ENCODE measurements at places on chromosomes 3 and 15.

- DNase-seq, result no peak
Measured at GRCh38 chr3:171356251-171356650, 104.0 kb downstream of the TNIK start.

- DNase-seq, result peak; percentile 15
Measured at GRCh38 chr3:16337856-16338540, 73.0 kb downstream of the OXNAD1 start.

- no peak for DNase-seq
Measured at GRCh38 chr3:96958856-96959255, 144.5 kb downstream of the EPHA6 start.

DNA sequence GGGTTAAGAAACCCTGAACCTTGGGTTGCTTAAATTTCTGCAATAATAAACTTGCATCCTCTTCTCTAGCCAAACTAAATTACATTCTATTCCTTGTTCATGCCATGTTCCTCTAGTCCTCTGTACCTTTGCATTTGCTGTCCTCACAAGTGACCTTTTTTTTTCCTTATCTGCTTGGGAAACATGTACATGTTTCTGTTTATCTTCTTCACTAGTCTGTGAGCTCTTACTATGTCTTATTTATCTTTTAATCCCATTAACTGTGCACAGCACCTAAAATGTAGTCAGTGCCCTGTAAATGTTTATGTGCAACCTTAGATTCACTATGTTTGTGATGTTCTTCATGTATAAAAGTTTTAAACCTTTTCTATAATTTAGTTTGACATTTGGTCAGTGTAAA lies 61.9 kb downstream of the REC114 start:
- DNase-seq, result no peak

DNA sequence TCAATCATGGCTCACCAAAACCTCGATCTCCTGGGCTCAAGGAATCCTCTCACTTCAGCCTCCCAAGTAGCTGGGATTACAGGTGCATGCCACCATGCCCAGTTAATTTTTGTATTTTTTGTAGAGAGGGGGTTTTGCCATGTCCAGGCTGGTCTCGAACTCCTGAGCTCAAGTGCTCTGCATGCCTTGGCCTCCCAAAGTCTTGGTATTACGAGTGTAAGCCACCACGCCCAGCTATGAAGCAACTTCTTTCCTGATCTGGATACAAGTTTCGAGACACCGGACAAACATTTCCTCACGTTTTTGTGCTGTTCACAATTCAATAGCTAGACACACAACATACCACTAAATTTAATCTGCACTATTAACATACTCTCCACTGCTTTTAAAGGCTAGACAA lies 3.4 kb upstream of the SYNM start:
- DNase-seq, result no peak

DNA sequence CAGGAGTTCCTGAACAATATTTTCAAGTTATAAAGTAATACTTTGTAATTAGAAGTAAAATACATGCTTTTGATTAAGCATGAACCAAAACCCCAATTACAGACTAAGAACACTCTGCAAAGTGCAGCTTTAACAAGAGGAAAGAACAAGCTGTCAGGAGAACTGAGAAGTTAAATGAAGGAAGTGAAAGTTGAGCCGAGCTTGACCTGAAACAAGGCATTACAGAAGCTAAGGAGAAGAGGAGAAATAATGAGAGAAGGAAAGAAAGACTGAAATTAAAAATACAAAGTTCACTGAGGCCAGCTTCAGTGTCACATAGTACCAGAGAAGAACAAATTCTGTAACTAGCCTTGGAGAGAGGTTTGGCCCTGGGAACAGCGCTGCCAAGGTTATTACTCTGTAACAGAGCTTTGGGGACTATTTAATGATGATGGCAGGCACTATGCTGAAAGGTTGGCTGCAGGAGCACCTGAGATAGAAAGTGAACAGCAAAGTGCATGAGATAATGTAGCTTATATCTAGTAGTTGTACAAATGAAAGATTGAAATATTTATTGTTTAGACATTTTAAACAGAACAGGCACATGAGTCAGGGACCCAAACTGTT lies 241.9 kb upstream of the PEX5L start:
- DNase-seq, result no peak

DNA sequence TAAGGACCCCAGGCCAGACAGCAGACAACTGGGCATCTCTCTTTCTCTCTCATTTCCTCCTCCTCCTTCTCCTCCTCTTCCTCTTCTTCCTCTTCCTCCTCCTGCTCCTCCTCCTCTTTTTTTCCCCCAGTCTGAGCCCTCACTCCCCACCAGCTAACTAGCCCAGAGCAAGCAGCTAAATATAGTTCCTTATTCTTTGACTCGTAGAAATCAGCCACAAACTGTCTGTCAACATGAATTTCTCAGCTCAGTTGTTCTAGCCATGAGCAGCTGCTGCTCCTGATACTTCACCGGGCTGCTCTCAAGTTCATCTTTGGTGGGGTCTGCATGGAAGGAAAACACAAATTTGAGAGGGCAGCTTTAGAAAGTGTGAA lies 19.2 kb upstream of the LOXL1 start:
- DNase-seq, result no peak

GRCh38 chr15:60548101-60548500 lies 69.2 kb upstream of the ICE2 start:
- DNase-seq, result no peak

- no peak for DNase-seq
Measured at GRCh38 chr15:96328181-96328876, 2.2 kb upstream of the NR2F2 start.

DNA sequence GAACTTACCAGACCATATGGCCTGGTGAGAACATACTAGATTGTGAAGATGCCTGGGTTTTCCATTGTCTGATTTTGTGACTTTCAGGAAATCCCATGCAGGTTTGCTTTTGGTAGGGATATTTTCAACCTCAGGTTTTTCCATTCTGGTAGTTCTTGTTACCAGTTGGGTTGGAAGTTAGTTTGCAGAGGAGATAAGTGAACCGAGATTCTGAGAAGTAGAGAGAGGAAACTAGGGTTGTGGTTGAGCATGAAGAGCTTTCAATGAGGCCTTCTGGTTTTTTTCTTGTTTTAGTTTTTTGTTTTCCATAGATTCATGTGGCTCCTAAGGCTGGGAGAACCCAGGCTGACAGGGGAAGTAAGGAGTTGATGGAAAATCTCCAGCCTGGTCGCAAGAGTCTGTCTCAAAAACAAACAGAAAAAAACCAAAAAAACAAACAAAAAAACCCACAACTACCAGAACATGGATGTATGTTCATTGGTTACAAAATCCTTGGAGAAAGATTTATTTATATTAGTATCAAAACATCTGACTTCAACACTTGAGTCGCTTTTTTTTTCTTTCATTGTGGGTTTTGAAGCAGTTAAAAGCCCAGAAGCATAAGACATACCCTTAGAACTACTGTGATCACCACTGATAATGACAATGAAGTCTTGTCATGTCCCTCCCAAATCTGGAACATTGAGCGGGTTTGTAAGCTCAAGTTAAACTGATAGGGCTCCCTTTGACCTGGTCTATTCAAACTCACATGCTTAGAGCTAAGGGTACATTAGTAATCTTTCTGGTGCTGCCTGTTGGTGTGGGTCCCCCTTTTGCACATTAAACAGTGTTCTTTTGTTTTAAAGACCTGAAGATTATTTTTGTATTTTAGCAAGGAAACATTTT lies 3.2 kb downstream of the GPR171 start:
- no peak for DNase-seq

- no peak for DNase-seq
Measured at GRCh38 chr3:160409812-160410610, 10.6 kb downstream of the SMC4 start.

GRCh38 chr15:64850778-64851502 lies 9.2 kb downstream of the PLEKHO2 start:
- DNase-seq, result no peak

GRCh38 chr15:90497376-90497775 lies 32.3 kb upstream of the CRTC3 start:
- no peak for DNase-seq

- DNase-seq, result no peak
Measured at GRCh38 chr3:186577521-186577920, 7.0 kb downstream of the DNAJB11 start.

DNA sequence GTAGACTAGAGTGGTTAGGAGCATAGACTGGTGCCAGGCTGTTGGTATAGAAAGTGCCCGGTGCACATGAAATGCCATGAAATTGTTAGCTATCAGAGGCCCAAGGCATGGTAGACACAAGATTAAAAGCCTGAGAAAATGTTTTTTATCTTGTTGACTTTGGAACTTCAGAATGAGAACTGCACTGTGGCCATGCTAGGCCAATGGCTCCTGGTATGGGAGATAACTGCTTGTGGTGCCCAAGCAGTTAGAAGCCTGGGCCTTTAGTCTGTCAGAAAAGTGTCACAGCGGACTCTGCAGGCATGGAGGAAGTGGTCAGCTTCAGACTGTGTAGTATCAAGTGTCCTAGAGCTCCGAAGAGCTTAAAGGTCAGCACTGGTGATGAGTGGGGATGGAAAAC lies 11.9 kb downstream of the FYCO1 start:
- DNase-seq, result no peak

- DNase-seq, result peak; percentile 65
Measured at GRCh38 chr3:13346481-13347389, 73.4 kb downstream of the NUP210 start.

- no peak for DNase-seq
Measured at GRCh38 chr3:27031476-27031875, 337.7 kb downstream of the NEK10 start.

DNA sequence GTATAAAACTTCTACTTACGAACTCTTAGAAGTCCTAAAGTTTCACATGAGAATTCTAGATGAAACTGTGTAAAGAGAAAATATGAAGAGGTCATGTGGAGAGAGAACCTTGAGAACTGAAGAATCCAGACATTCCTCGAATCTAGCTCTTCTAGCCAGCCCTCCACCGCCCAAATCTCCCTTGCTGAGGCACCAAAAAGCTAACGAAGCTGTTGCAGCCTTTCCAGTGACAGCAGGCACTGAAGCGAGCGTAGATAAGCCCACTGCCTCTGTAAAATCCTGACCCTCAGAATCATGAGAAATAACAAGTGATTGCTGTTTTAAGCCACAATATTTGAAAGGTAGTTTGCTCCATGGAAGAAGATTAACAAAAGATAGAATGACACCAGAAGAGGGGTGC lies 134.0 kb downstream of the GOLGA6L6 start:
- DNase-seq, result no peak

- no peak for DNase-seq
Measured at GRCh38 chr3:41629986-41630385, 331.9 kb downstream of the ULK4 start.

DNA sequence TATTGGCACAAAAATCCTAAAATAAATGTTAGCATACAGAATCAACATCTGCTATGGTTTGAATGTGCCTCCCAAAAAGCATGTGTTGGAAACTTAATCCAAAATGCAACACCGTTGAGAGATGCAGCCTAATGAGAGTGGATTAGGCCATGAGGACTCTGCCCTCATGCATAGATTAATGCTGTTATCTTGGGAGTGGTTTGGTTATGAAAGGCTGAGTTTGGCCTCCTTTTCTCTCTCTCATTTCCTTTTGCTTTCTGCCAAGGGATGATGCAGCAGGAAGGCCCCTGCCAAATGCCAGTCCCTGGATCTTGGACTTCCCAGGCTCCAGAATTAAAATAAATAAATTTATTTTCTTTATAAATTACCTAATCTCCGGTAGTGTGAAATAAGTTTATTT lies 49.4 kb downstream of the SYNM start:
- DNase-seq, result no peak

DNA sequence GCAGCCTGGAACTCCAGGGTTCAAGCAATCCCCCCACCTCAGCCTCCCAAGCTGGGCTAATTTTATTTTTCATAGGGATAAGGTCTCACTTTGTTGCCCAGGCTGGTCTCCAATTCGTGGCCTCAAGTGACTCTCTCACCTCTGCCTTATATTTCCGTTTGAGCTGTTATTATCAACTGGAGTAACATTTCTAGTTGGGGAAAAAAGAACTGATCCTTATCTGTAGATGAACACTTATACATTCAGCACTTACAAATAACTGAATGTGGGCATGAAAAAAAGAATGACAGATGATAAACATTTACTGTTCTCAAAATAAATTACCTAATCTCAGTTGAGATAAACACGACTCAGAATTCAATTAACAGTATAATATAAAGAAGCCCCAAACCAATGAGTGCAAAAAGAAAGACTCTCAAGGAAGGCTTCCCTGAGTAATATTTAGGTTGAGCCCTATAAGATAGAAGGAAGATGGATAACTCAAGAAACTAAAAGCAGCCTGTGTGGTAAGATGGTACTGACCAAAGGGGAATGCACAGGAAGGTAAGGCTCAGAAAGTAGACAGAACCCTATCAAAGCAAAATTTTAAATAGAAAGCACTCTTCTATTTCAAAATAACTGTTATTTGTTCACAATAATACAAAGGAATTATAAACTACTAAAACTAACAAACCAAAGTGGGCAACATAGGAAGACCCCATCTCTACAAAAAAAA lies 11.8 kb downstream of the UBE3A start:
- no peak for DNase-seq

GRCh38 chr3:129793319-129793718 lies 100.2 kb downstream of the TMCC1 start:
- no peak for DNase-seq

- DNase-seq, result no peak
Measured at GRCh38 chr3:165169368-165169767, 26.8 kb downstream of the SLITRK3 start.

- DNase-seq, result no peak
Measured at GRCh38 chr3:2876362-2876761, 233.8 kb downstream of the IL5RA start.

- DNase-seq, result no peak
Measured at GRCh38 chr3:46213201-46213600, 5.1 kb upstream of the CCR1 start.

DNA sequence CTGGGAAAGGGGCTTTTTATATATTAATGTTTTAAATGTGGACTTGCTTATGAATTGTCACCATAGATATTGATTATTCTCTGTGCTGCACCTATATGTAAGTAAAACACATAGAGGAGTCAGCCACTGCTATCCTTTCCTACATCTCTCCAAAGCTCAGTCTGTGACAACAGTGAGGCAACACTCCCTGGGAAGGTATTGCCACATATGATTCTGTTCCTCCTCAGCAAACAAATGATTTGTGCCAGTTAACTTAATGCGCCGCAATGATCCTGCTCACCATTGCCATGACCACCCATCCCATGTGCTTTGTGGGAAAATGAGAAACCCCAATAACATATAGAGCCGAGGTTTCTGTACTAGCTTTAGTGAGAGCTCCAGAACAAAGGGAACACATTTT lies 75.1 kb upstream of the FBN1 start:
- no peak for DNase-seq

DNA sequence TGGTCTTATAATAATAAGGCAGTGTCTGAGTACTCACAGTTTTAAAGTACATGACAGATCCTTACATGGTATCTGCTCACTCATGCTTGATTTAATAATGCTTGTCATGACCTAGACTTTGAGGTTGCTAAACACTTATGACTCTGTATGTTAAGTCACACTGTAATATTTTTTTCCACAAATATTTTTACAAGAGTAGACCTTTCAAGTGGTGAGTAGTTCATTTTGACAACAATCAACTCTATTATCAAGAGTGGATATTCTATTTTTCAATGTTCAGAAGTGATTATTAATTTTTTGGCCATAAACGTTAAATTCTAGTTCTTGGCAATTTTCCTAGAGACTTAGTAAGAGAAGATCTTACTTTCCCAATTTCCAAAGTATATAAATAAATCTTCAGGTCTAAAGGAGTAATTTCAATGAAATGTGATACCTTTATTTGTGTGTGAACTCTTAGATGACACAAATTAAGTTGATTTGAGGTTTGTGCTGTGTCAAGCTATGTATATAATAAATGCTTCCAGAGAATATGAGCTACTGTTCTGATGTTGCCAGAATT lies 104.5 kb downstream of the NLGN1 start:
- DNase-seq, result no peak

GRCh38 chr3:32592011-32592410 lies 21.4 kb upstream of the DYNC1LI1 start:
- no peak for DNase-seq

Data from activated T-helper 1 cell treated with Interleukin-2 at 50 U/mL for 16 hours (primary cell).